Stimulated activated CD8-positive, alpha-beta memory T cell treated with anti-CD3 and anti-CD28 coated beads, Interleukin-15, amount 100 ng/mL, for 1 hour (primary cell): ENCODE measurements at places on chromosomes 4 and X.

GRCh38 chr4:10197952-10198351 is 81.4 kb upstream of the WDR1 start:
- no peak for DNase-seq

DNA sequence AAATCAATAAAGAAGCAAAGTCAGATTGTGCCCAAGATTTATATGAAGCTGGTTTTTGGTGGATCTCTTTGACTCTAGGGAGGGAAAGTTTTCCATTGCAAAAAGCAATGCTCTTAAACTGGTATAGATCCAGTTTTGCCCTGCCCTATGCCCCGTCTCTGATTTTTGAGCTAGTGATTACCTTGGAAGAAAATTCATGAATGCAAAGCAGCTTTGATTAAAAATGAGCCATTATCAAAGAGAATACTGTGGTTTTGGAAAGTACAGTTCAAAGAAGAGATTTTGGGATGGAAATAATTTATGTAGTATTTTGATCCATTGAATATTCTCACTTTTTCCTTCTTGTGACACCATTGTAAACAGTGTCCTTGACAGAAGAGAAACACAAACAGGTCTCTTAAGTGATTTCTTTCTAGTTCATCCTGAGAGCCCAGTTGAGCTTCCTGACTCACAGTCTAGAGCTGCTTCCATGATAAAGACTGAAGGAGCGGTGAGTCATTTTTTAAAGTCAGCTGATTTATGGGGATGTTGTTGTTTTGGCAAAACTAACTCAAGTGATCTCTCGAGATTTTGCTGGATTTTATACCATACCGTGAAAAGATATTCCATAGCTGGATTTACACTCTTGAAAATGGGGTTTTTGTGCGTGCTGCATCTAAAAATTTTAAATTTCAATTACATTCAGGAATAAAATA is 76.7 kb downstream of the AFF1 start:
- DNase-seq, result no peak

GRCh38 chr4:8353912-8354453 is 84.4 kb downstream of the HTRA3 start:
- DNase-seq, result no peak

- no peak for DNase-seq
These were observed 571.0 kb upstream of the KLHL4 start for GRCh38 chrX:86946569-86946968.

GRCh38 chr4:32985256-32985655 is 2265.1 kb downstream of the PCDH7 start:
- DNase-seq, result no peak

DNA sequence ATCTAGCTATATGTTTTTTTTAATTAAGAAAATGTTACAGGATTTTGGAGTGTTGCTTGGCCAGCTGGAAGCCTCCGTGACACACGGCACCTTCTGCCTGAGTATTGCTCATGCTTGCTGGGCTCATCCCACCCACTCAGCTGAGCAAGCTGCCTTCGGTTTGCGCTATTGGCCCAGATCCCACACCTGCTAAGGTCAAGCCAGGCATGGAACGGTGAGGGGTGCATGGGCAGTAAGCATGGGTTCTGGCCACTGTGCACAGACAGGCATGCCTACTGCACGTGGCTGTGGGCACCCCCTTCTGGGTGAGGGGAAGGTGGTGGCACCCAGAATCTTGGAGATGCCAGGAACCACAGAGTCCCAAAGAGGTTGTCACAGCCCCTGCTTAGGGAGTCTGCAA is 1178.4 kb upstream of the PCDH7 start:
- DNase-seq, result no peak

GRCh38 chrX:104370089-104370488 is 115.4 kb upstream of the ESX1 start:
- DNase-seq, result no peak

GRCh38 chr4:137180349-137180748 is 351.9 kb downstream of the PCDH18 start:
- no peak for DNase-seq

- DNase-seq, result no peak
These were observed 7.9 kb upstream of the PTPN13 start for GRCh38 chr4:86586160-86586572.

- DNase-seq, result no peak
These were observed 9.8 kb downstream of the PWWP3B start for GRCh38 chrX:106177982-106178321.

DNA sequence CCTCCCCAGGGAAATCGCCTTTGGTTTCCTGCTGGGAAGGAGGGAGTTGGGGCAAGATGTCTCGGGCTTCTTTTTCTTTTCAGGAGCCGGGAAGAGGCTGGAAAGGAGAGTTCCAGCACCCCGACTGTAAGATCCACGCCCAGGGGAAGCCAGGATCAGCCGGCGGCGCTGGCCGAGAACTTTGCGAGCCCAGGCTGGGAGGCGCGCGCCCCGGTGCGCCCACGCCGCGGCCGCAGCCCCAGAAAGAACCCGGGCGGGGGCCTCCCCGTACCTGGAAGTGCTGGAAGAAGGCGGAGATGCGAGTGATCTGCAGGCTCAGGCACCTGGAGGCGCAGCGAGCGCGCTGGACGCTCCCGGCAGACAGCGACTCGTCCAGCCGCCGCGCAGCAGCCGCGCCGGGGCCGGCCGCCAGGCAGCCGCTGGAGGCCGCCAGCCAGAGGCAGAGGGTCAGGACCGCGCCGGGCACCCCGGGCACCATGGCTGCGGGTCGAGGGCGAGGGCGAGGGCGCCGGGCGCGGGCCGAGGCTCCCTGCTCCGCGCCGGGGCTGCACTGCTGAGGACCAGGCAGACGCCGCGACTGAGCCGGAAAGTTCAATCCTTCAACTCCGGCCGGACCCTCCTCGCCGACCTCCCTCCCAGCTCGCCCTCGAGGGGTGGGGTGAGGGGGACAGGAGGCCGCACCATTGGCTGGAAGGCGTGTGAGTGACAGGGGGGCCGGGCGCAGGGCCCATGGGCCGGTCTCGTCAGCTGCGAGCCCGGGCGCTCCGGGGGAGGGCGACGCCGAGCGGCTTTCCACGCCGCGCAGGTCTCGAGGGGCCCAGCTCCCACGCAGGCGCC is at the start of gene ANOS1:
ANOS1 (minus strand) TSS at position 579 of the 837 bp plus-strand sequence; CDS start at position 478, 101 bp downstream.
- DNase-seq, result no peak

DNA sequence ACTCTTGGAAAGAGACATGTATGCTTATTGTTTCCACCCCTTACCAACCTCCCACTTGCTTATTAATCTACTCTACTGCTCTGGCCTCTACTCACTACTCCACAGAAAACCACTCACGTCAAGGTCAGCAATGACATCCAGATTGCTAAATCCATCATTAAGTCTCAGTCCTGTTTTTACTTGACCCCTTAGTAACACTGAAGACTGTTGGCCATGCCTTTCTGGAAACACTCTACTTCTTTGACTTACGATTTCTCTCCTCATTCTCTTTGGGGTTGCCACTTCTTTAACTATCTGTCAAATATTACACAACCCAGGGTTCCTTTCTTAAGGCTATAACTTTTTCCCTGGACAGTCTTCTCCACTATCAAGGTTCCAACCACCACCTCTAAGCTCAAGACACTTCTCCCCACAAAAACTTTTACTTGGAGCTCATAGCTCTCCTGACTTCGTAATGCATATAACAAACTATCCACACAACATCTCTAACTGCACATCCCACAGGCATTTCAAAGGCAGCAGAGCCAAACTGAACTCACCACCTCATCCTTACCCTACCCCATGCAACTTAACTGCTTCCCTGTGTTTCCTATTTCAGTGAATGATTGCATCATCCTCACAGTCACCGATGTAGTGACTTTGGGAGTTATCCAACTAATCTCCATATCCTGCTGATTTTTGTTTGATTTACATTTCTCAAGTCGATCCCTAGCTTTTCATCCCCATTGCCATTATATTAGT is 15.8 kb upstream of the MAGEA4 start:
- no peak for DNase-seq

DNA sequence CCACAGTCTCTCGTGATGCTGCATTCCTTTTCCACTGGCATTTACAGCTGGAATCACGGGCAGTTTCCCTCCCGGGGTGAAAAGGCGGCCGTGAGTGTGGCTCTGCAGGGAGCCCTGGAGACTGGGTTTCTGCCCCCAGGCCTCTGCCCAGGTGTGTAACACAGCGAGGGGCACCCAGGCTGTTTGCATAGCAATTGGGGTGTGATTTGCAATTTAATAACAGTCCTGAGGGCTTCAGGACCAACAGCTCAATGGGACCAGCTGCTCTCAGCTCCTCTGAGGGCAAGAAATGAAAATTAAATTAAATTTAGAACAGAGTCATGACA is 99.0 kb upstream of the SHOX start:
- DNase-seq, result no peak

- no peak for DNase-seq
These were observed 82.8 kb upstream of the CAMK2D start for GRCh38 chr4:113844369-113844768.

GRCh38 chr4:28062562-28062961 is 1201.9 kb downstream of the STIM2 start:
- DNase-seq, result no peak

- no peak for DNase-seq
These were observed 399.0 kb downstream of the GBA3 start for GRCh38 chr4:23091711-23092110.

DNA sequence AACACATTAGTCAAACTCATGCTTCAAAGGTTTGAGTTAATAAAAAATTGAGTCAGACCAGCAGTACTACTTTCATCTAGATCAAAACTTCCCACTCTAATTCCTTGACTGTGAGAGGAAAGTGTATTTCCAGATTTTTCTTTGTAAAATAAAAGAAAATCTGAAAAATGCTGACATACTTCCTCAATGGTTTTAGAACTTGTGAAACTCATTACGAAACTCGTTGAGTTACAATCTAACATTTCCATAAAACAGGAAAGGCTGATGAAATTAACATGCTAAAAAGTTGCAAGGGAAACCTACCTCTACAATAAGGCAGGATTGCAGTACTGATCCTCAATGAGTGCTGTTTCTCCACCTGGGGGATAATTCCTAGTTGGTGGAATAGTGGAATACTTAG is 217.8 kb upstream of the HCCS start:
- no peak for DNase-seq

- DNase-seq, result no peak
These were observed 198.6 kb downstream of the NWD2 start for GRCh38 chr4:37443137-37443536.

GRCh38 chrX:46792810-46793188 is 33.9 kb upstream of the SLC9A7 start:
- no peak for DNase-seq

DNA sequence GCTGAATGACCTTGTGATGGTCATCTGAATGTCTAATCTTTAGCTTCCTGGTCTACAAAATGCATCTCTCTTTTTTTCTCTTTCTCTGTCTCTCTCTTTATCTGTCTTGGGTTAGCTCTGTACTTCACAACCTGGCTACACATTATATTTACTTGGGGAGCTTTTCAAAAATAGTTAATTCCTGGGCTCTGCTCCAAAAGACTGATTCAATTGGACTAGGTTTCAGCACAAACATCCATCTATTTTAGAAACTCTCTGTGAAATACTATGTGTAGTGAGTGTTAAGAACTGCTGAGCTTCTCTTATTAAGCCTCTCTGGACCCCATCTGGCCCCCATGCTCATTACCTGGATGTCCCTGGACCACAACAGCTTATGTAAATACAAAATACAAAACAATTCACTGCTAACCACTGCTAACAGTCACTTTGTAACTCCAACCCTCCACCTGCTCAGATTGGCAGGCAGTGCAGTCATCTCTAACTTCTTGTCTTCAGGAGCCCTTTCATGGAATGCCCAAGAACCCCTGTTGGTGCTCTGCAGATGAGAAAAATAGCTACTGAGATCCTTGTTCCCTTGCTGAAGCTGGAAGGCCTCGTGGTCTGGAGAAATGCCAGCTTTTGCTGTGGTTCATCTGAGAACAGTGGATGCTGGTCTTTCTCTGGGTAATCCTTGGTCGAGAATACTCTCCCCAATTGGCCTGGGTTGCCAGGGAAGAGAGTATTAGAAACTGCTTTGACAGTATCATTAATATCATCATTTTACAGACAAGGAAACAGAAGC is 14.8 kb upstream of the BOD1L1 start:
- DNase-seq, result no peak

- no peak for DNase-seq
These were observed 991.9 kb downstream of the NLGN4X start for GRCh38 chrX:5236749-5237148.

- DNase-seq, result no peak
These were observed 48.4 kb downstream of the MTM1 start for GRCh38 chrX:150616863-150617198.

DNA sequence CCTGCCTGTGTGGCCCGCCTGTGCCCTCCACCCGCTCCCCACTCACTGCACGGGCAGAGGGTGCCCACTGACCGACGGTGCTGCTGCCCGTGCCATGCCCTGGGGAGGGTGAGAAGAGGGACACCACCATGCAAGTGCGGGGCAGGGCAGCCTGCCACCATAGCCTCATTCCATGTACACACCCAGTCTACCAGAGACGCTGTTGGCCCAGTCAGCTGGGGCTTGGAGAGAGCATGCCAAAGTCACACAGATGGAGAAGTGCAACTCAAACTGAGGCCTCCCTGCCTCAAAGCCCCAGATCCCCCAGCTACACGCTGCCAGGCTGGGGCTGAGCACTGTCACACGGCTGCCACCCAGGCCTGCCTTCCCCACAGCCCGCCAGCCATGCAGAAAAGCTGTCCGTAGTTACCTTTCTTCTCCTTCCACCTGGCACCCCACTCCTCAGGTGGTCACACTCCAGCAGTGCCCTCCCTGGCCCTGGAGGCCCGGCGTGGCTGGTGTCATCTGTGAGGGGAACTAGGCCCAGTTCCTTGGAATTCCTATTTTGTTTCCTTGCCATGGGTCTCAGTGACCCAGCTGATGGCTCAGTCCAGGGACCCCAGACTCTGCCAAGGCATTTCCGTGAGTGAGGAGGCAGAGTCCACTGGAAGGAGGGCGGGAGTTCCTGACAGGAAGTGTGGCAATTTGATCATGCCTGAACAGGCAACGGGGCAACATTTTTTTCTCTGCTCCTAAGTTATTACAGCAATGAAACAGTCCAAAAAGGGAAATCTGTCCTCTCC is at the start of gene SLC2A9:
SLC2A9 (minus strand) TSS at position 627 of the 782 bp plus-strand sequence; CDS start at position 559, 68 bp downstream.
- DNase-seq, result no peak

DNA sequence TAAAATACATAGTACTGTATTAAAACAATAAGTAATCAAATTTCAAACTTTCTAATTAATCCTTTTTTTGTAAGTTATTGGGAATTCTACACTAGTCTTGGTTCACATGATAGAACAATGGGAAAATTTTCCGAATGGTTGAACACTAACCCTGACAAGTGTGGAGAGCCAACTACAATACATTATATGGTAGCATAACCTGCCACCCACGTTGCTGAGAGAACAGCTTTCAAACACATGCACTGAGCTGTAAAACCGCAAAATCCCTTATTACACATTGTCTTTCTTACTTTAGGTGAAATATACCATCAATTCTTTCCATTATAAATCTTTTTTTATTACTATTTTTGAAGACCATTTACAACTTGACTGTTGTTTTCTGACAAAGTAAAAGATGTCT is 54.7 kb downstream of the ANAPC10 start:
- DNase-seq, result no peak

GRCh38 chr4:184061582-184061981 is 156.1 kb downstream of the ENPP6 start:
- DNase-seq, result no peak

GRCh38 chr4:2790583-2791517 is 2.0 kb upstream of the SH3BP2 start:
- no peak for DNase-seq
